ENCODE measurements at places on chromosomes 5 and 9. TPM values are rescaled to one million over a fixed set of nuclear protein-coding genes. Genes with fewer than 3 reads are reported as not detected.

The ZNF484 gene
- 5.0 TPM for total RNA-seq

The MRPL50 gene
- 8.4 TPM for total RNA-seq

The MBLAC2 gene
- total RNA-seq = 4.5 TPM

The TAF1L gene
- total RNA-seq = not detected

The AQP7 gene
- total RNA-seq = 25.2 TPM

The GLRX gene
- total RNA-seq = 65.5 TPM

The FAM221B gene
- total RNA-seq = not detected

The BTNL3 gene
- total RNA-seq = 46.5 TPM

The GFPT2 gene
- 7.9 TPM for total RNA-seq

The RASEF gene
- total RNA-seq = 40.7 TPM

The FBXL7 gene
- 1.6 TPM for total RNA-seq

The LAMC3 gene
- 0.69 TPM for total RNA-seq

The ECM2 gene
- 1.0 TPM for total RNA-seq

The TMEM38B gene
- total RNA-seq = 36.8 TPM

The TMED9 gene
- total RNA-seq = 105 TPM

The KIAA0825 gene
- total RNA-seq = 3.1 TPM

The MOB3B gene
- 57.5 TPM for total RNA-seq

The OGN gene
- total RNA-seq = 2.1 TPM

The CDKN2B gene
- 119 TPM for total RNA-seq

The MARVELD2 gene
- 48.0 TPM for total RNA-seq

The IL3 gene
- total RNA-seq = not detected

The SLC6A19 gene
- total RNA-seq = 14.4 TPM

The TICAM2 gene
- total RNA-seq = 4.3 TPM

The PTGES2 gene
- total RNA-seq = 99.7 TPM

The PSAT1 gene
- 3.4 TPM for total RNA-seq

The SSNA1 gene
- total RNA-seq = 71.1 TPM

The KCNV2 gene
- total RNA-seq = not detected

The C7 gene
- total RNA-seq = 9.2 TPM

The MOCS2 gene
- 28.9 TPM for total RNA-seq

The HTR4 gene
- 18.8 TPM for total RNA-seq

The C9orf50 gene
- not detected for total RNA-seq

The FRMD3 gene
- 27.4 TPM for total RNA-seq

Measured in mucosa of descending colon (tissue), 3 donors.